A673 (cell line): ENCODE measurements at places on chromosomes 13 and 19.

GRCh38 chr13:65727070-65727469, 1503.1 kb downstream of the PCDH9 start:
- no peak for DNase-seq

- no peak for DNase-seq
Observed at GRCh38 chr19:23542562-23542961, 144.4 kb downstream of the ZNF675 start.

- DNase-seq: no peak
Observed at GRCh38 chr19:36773223-36773579, 594 bp upstream of the ZNF850 start.

DNA sequence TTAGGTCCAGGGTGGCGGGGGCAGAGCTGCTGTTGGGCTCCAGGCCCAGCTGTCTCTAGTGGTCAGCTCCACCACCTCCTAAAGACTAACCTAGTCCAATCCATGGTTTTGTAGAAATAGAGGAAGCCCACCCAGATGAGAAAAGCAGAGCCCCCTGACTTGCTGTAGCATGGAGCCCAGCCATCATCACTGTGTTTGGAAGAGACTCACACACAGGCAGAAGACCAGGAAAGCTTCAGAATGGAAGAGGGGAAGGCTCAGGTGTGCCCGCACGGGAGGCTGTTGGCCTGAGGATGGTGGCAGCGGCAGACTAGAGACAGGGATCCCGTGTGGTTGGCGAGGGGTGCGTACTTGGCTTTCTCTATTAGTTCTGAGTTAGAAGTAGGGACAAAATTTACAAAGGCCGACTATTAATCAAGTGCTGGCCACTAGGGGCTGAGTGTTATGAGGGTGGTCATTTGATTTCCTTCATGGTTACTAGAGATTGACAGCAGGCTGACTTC, 193.2 kb upstream of the SOX1 start:
- DNase-seq: no peak

DNA sequence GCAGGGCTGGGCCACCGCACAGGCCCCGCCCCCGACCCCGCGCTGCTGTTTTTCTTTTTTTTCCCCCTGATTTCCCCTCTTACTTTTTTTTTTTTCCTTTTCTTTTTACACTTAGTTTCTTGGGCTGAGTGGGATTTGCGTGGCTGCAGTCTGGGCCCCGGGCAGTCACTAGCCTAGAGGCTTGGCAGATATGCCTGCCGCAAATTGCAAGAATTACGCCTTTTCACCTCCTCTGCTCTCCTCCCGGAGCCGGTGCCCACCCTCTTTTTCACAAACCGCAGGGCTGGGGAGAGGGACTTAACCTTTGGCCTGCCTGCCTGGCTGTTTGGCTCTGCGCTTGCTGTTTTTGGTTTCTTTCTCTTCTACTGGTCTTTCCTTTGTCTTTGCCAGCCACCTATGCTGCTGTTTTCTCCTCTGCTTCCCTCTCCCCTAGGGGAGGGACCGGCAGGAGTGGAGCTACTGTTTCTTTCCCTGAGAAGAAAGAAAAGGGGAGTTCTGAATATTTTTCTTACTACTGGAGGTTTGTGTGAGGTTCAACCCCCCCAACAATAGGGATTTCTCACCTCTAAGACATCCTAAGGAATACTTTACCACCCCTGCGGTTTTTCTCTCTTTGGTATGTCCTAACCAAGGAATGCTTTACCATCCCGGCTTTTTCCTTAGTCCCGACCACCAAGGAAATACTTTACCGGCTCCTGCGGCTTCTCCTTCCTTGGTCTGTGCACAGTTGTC, 11.0 kb downstream of the ZNF552 start:
- peak; percentile 40 for DNase-seq

GRCh38 chr19:3852177-3852511, 16.7 kb downstream of the ZFR2 start:
- DNase-seq: no peak
